ENCODE measurements at places on chromosomes 4 and X.

GRCh38 chr4:57080781-57081650 is 29.2 kb downstream of the IGFBP7 start:
- no peak for DNase-seq

- DNase-seq = no peak
These were observed 61.6 kb upstream of the GYPA start for GRCh38 chr4:144202081-144202480.

DNA sequence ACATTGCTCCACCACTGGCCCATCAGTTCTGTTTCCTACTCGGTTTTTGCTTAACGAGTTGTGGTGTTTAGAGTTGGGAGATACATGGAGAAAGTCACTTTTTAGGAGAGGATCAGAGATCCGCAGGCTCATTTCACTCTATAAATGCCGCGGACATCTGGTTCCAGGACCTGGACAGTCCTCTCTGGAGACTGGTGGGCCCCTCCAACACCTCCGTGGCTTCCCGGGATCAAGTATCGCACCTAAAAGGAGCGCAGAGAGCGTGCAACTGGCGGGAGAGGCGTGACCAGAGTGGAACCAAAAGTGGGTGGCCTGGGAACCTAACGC is 9.9 kb upstream of the CLTRN start:
- DNase-seq = no peak

DNA sequence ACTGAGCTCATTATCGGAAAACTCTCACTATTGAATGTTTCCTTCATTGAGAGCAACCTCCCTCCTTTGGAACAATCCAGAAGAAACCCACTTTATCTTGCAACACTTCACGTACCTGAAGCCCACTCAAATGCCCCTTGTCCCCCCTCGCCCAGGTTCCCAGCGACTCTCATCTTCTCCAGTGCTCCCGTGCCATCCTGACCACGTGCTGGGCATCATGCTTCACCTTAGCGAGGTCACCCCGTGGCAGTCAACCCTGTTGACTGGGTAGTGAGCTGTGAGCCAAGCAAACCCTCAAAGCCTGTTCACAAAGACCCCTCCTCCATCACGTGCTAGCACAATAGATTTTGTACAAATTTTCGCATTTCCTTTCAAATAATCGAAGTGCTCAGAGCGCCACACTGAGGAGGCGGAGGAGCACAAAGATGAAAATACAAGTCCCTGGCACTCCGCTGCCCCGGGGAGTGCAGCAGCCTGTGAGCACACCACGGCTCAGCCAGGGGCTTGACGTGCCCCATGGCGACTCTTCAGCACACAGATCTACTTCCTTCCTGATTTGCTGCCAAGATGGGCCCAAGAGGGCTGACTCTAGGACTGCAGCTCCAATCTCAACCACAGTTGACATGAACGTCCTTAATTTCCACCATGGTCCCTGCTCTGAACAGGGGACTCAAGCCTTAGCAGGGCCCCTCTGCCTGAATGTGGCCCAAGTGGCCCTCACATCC is 15.6 kb downstream of the PDZD4 start:
- no peak for DNase-seq

DNA sequence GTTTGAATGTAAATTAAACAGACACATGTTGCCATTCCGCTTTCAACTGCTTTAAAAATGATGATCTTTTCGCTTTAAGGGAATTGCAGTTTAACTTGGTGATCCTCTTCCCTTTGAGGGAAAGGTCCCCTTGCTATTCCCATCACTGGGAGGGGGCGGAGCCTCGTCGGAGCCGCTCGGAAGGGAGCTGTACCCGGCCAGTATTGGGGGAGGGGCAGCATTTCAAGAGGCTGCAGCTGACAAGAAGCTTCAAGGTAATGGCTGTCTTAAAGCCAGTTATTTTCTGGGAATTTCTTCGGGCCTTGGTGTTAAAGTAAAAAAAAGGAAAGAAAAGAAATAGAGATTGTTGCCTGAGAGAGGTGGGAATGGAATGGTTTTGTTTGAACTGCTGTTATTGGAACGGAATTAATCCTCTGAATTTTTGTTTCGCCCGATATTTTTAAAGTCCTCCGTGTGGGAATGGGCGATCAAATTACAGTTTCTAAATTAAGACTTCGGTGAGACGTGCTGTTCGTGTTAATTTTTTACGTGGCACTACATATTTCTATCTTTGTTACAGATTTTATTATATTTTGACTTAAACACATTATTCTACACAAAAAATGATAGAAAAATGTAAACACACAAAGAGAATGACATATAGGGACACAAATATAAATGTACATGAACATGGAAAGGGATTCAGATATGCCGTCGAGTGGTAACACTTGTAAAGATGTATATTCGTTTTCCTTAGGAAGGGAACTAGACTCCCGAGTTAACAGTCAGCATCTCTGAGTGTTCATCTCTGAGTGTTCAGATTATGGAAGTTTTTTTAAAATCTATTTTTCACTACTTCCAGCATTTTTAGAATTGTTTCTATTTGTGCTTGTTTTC is 9.2 kb downstream of the PWWP3B start:
- DNase-seq = peak; percentile 73
